ENCODE measurements at places on chromosomes 4 and X. TPM values are rescaled to one million over a fixed set of nuclear protein-coding genes. Genes with fewer than 3 reads are reported as not detected.

The HS3ST1 gene
- 0.64 TPM for total RNA-seq

GRCh38 chrX:66167431-66167830, 3.4 kb downstream of the HEPH start:
- no peak for DNase-seq

DNA sequence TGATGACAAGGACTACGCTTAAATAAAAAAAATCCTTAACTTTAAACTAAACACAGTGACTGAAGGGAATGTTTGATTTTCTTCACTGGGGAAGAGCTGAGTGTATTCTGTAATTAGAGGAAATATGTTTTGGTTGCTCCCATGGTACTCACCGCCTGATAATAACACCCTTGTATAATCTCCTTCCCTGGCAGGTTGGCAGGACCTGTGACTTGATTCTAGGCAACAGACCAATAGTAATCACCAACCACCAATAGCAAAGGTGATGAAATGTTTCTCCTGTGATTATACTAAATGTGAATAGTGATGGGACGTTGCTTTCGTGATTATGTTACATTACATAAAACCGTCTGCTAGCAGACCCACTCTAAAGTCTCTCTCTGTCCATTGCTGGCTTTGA, 536.8 kb upstream of the CPEB2 start:
- no peak for DNase-seq

GRCh38 chrX:56313308-56313707, 81.2 kb downstream of the KLF8 start:
- DNase-seq: no peak

GRCh38 chr4:139267301-139267700, 12.7 kb downstream of the MGARP start:
- no peak for DNase-seq

GRCh38 chr4:81758574-81759264, 287.0 kb upstream of the RASGEF1B start:
- DNase-seq: no peak

DNA sequence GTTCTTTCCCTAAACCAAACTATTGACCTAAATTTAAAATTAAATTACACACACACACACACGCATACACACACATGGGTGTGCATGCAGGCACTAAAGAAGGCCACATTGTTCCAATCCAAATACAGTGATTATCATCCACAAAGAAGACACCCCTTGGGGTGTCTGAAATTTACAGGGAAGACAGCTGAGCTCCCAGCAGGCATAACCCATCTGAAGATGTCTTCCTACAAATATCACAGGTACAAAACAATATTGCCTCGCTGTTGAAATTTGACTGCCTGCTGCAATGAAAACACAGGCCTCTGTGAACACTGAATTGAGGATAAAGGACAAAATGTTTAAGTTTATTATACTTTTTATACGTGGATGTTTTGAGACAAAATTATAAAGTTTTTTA, 50.2 kb upstream of the SLC7A11 start:
- no peak for DNase-seq

DNA sequence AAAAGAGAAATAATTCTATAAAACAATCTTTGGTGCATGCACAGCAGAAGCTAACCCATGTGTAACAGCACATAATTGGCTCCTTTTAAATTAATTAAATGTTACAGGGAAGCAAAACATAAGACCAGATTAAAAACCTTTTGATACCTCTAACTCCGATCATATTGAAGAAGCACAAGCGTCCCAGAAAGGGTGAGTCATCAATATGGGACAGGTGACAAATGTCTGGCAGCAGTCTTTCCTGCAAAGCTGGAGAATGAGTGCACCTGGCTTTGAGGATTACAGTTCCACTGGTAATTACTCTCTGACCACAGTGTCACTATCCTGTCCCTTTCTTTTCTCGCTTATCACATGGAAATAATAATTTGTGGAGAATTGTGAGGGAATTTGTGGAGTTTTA, 94.6 kb downstream of the FAM9B start:
- no peak for DNase-seq

DNA sequence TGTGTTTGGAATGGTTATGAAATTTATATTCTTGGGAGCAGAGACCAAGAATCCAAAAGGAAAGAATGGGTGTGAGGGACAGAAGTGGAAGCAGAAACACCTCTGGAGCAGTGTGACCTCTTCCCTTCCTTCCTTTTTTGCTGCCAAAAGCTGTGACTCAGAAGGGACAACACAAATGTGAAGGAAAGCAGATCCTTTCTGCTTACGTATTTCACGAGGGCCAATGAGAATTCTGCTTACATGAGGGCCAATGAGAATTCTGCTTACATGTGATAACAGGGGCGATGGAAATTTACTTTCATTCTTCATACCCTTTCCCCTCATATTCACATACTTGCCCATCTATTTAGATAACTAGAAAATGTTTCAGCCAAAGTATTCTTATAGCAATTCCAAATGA, 404.6 kb downstream of the PRDM5 start:
- peak; percentile 73 for DNase-seq

- no peak for DNase-seq
These were observed 12.3 kb downstream of the STARD8 start for GRCh38 chrX:68659786-68660185.

The CORIN gene
- total RNA-seq: not detected

The ADD1 gene
- 261 TPM for total RNA-seq

- DNase-seq: no peak
These were observed 573.9 kb downstream of the TMA16 start for GRCh38 chr4:164068392-164068791.

The SPP1 gene
- 0.75 TPM for total RNA-seq

DNA sequence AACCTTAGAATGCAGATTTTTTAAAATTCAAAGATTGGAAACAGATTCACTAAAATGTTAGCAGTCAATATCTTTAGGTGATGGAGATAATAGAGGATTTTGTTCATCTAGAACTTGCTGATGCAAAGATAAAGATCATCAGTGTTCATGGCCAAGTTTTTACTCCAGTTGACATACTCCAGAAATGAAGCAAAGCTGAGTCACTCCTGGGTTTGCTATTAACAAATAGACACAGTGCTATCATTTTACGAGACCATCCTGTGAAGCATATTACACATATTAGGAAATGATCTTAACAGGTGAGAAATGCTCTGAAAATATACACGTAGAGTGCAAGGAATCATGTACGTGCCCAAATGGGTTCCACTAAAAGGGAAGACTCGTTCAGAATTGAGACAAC, 170.6 kb upstream of the FAM9B start:
- DNase-seq: no peak

The DCUN1D4 gene
- total RNA-seq: 29.5 TPM

The COL25A1 gene
- 5.6 TPM for total RNA-seq

DNA sequence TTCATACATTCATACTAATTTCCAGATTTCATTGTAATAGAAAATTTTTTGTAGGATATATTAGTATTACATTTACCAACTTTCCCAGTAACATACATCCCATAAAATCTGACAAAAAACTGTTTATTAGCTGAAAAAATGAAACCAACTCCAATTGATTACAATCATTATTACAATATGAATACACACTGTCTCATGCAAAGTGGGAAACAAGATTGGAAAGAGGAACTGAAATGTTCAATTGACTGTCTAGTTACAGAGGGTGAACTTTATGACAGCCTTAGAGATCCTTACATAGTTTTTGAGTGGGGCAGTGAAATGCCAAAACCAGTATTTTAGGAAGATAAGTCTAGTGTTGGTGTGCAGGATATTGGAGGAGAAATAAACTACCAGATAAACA, 2.3 kb upstream of the AMBN start:
- no peak for DNase-seq

The MAGEC2 gene
- total RNA-seq: not detected

The HSD17B13 gene
- total RNA-seq: not detected
